ENCODE measurements at places on chromosomes 16 and 17.

DNA sequence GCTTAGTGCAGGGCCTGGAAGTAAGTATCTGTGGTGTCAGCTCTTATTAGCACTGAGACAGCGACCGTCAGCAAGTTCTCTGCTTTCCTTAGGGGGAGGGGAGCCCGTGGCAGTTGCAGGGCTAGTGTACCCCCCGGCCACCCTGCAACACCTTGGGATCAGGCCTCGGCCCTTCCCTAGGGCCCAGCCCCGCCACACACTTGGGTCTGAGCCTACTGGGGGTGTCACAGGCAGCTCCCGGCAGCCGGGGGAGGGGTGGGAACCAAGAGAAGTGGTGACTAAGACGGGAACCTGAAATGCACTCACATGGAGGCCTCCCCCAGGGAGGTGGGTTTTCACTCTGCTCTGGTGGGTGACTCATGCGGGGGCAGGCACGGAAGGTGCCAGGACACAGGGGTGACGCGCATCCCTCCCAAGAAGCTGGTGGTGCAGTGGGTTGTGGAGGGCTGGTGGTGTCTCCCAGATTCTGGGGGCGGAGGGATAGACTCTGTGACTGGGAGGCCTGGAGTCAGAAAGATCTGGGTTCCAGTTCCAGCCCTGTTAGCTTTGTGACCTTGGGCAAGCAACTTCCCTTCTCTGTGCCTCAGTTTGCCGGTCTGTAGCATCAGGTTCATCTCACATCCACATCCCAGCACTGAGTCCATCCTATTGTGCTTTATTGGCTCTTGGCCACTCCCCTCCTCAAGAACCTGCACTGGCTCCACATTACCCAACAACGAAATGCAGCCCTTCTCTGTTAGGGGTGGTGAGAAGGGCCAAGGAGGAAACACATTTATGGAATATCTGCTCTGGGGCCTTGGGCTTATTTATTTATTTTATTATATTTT, 44.5 kb downstream of the LAT start:
- DNase-seq = peak; percentile 50

- no peak for DNase-seq
These were observed 5.0 kb downstream of the RPL19 start for GRCh38 chr17:39205112-39205526.

DNA sequence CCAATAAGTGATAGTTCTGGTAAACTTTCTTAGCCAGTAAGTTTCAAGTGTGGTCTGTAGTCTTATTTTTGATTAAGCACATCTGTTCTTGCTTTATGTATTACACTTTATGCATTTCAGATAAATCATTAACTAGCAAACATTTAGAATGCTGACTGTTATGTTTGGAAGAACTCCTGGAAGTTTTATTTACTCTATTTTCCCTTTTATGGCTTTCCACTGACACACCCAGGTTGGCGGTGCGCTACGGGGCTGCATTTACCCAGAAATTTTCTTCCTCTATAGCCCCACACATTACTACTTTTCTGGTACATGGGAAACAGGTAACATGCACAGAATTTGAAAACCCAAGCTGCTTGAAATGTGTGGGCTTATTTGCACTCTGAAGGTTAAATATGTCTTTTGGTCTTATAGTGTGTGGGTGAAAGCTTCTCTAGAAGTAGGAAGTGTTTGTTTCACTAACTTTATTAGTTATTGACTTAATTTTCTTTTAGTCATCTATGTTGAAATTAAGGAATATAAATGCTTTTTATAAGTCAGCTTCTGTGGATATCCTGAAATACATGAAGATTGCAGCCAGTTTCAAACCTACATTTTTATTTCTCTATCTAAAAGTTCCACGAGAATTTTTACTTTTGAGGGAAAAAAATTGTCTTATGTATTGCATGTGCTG, 203.7 kb downstream of the PHKB start:
- DNase-seq = peak; percentile 12

DNA sequence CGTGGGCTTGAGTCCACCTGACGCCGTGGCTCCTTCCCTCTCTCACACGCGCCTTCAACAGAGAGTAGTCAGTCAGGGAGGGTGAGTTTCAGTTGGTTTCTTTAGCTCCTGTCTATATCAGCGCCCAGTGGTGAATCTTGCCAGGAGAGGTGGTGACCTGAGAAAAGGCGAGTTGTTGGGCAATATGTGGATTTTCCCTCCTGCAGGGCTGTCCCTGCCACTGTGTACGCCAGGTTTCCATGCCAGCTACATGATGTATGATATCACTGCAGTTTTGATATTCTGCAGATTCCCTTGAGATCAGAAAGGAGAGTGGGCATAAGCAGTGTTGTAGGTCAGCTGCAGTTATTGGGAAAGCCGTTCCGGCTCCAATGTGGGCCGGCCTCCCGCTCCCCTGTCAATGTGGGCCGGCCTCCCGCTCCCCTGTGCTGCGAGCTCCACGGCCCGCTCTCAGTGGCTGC, 31.4 kb downstream of the BANP start:
- no peak for DNase-seq

DNA sequence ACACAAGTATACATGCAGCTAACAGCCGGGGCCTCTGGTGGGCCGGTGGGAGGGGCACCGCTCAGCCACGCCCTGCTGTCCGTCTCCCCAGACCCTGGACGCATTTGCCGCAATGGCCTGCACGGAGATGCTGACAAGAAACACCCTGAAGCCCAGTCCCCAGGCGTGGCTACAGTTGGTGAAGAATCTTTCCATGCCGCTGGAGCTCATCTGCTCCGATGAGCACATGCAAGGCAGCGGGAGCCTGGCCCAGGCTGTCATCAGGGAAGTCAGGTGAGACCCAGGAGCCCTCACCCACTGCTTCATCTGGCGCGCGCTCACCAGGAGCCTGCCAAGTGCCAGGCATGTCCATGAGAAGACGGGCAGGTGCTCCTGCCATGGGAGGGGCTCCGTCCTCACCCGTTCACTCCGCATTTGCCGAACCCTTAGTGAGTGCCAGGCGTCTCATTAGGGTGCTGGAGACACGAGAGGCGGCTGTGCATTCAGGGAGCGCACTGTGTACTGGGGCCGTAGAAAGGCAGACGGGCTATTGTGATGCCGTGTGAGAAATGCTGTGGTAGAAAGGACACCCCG, 51.4 kb upstream of the ENDOV start:
- no peak for DNase-seq

DNA sequence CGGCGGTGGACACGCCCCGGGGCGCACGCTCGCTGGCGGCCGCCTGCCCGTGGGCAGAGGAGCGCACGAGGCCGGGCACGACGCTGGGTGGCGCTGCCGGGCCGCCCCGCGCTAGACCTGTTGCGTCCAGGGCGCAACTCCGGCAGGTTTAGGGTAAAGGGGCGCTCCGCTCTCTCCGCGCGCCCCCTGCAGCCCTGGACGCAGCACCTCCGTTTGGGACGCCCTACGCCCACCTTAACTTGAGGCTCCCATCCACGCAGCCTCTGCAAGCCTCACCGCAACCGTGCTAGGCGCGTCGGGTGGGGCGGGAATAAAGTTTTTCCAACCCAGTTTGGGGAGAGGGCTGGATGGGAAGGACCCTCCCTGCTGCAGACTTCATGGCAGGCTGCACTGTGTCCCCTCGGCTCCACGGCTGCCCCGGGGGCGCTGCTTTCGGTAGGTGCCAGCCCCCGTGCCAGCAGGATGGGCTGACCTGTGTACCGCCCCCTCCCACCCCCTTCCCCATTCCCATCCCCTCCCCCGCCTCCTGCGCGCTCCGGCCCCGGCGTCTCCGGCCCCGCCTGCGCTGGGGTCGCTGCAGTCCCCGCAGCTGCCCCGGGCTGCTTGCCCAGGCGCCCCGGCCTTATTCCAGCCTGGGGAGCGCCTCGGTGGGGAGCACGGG, at the start of gene SYT17:
Gene SYT17, plus strand, starts transcription at position 531 of the 661 bp plus-strand sequence. CDS start 407 bp downstream, outside the sequence.
- no peak for DNase-seq

DNA sequence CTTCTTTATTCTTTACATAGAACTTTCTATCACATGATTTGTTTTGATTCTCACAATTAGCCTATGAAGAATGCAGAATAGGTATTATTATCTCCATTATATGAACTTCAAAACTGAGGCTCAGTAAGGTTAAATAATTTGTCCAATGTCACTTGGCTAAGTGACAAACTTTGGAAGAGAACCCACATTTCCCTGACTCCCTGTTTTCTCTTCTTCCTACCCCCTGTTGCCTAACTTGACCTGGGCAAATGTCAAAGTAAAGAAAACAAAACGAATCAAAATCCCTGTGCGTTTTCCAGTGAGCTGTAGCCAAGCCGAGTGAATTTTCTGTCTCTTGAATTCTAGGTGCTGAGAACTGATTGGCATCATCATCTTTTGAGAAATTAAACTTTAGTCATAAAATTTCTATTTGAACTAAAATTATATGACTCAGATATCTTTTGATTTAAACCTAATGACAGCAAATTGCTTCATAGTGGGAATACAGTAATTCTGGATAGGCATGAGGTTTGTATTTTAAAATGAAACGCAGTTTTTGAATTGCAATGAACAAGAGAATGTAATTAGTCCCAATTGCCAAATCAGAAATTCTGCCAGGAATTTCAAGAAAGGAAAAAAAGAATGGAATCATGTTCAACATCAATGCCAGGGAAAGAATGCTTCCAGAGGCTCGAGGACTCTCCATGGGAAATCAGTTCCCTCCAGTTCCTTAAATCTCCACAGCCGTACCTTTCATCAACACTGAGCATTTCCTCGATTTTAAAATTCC, 4.6 kb upstream of the NACA2 start:
- no peak for DNase-seq
